ENCODE measurements at places on chromosomes 7 and 10.

GRCh38 chr10:42951486-42952251 lies 125.2 kb upstream of the RET start:
- DNase-seq = peak; percentile 93

- no peak for DNase-seq
Measured at GRCh38 chr10:116104210-116104932, 168.6 kb downstream of the GFRA1 start.

- no peak for DNase-seq
Measured at GRCh38 chr7:70063927-70064326, 465.7 kb downstream of the AUTS2 start.

DNA sequence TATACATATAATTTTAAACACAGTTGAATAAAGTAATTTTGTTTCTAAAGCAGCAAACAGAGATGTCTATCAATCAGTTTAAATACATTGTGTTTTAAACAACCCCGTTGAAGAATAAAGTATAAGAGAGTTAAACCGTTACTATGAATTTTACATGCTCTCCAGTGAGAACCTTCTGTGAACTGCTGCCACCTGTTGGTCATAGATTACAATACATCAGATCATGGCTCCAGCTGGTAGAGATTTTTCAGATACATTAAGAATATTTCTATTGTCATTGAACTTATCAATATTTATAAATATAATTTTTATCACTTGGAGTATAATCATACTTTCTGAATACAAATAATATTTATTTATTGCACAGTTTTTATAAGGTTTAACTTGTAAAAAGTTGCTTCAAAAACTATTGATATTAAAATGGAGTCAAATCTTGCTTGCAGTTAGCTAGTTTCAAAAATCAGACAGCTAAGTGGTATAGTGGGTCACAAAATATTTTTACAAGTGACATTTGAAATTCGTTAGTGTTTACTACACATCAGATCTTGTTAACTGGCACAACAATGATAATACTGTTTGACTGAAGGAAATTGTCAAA lies 561.2 kb upstream of the PHF14 start:
- peak; percentile 78 for DNase-seq

DNA sequence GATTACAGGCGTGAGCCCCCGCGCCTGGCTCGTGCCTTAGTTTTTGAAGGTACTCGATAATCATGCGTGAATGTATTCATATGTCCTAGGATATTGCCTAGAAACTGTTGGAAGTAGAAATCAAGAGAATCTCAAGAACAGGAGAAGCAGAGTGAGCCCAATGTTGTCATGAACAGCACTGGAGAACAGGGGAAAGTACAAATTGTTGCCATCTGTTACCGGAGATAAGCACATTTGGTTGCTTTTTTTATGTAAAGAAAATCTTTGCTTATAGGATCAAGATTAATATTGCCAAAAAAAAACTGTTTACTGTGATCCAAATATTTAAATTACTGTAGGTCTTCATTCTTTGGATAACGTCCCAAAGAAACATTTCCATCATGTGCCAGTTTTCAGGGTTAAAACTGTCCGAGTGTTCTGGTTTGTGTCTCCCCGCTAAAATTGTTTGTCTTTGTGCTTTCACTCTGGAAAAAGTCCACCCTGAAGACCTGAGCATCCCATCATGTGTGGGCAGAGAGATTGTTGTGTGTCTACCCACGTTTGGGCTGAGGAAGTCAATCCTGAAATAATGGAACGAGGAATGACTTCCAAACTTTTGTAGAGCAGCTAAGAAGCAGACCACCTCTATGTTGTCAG lies 95.7 kb upstream of the CELF2 start:
- DNase-seq = no peak

- no peak for DNase-seq
Measured at GRCh38 chr10:47047127-47047504, 135.9 kb downstream of the PTPN20 start.

GRCh38 chr10:122229666-122230065 lies 41.4 kb upstream of the BTBD16 start:
- no peak for DNase-seq

- peak; percentile 70 for DNase-seq
Measured at GRCh38 chr10:37957841-37958240, 18.6 kb downstream of the ZNF25 start.

DNA sequence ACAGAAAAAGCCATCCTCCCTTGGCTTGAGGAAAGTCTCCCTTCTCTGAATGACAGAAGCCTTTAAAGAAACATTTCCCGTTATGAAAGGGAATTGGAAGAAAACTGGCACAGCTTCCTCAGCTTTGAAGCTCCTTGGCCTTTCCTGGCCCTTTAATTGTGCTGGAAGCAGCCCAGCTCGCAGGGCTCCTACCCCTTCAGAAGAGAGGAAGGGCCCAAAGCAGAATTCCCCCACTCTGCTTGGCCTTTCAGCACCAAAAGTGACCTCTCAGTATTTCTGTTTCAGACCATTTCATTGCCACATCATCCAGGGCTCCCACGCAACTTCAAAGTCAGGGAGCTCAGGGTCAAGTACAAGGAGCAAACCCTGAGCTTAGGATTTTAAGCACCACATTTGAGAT lies 4.2 kb downstream of the AFAP1L2 start:
- no peak for DNase-seq

GRCh38 chr7:114932991-114933390 lies 11.1 kb downstream of the MDFIC start:
- no peak for DNase-seq

DNA sequence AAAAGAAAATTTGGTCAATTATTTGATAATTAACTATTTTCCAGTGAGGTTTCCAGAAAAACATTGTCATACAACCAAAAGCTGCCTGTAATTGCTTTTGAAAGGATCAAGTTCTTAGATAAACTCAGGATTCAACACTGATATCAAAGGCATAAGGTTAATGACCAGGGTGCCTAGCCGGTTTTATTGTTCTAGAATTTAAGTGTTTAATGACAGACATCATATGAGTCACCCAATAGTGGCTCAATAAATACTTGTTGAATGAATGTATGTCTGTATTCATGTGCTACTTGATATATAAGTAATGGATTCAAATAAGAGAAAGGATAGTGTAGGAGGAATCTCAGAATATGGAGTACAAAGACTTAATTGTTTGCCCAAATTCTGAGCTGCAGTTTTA lies 196.1 kb upstream of the LRGUK start:
- DNase-seq = peak; percentile 34

- no peak for DNase-seq
Measured at GRCh38 chr7:107830420-107830819, 27.4 kb upstream of the SLC26A3 start.

GRCh38 chr10:123146013-123146893 lies 1.7 kb upstream of the HMX2 start:
- peak; percentile 53 for DNase-seq

DNA sequence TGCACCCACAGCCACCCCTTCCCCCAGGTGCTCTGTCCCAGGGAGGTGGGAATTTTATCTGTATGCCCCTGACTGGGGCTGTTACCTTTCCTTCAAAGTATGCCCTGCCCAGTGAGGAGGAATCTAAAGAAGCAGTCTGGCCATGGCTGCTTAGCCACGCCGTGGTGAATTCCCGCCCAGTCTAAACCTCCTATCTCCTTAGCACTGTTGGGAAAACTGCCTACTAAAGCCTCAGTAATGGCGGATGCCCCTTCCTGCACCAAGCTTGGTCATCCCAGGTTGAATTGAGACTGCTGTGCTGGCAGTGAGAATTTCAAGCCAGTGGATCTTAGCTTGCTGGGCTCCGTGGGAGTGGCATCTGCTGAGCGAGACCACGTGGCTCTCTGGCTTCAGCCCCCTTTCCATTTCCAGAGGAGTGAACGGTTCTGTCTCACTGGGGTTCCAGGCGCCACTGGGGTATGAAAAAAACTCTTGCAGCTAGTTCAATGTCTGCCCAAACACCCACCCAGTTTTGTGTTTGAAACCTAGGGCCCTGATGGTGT lies 87.2 kb downstream of the ABCC2 start:
- no peak for DNase-seq

- DNase-seq = peak; percentile 55
Measured at GRCh38 chr10:19168584-19168983, 120.0 kb downstream of the MALRD1 start.

- DNase-seq = no peak
Measured at GRCh38 chr7:2566890-2567678, 8.3 kb downstream of the IQCE start.

GRCh38 chr7:155460926-155461613 lies 3.1 kb downstream of the EN2 start:
- no peak for DNase-seq

GRCh38 chr10:63883861-63884260 lies 362.7 kb downstream of the REEP3 start:
- DNase-seq = no peak

- DNase-seq = no peak
Measured at GRCh38 chr7:38280707-38281106, 7.3 kb upstream of the TARP start.

DNA sequence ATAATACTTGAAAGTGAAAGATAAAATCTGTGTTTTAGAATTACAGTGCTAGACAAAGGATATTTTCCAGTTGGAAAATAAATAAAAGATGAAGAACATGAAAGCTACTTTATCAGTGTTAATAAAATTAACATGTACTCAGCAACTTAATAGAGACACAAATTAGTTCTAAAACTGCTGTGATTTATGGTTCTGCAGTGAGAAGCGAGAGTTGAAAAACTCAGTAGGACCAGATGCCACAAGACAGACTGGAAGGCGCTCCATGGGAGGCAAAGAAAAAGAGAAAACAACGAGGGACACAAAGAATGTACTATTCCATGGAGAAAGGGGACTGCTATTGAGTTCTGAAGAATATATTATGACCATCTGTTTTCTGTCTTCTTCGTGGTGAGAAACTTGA lies 590.4 kb downstream of the PHTF2 start:
- no peak for DNase-seq

DNA sequence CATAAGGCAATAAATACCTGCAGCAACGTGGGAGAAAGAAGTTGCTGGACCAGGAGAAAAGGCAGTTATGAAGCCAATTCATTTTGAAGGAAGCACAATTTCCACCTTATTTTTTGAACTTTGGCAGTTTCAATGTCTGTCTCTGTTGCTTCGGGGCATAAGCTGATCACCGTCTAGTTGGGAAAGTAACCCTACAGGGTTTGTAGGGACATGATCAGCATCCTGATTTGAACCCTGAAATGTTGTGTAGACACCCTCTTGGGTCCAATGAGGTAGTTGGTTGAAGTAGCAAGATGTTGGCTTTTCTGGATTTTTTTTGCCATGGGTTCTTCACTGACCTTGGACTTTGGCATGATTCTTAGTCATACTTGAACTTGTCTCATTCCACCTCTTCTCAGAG lies 13.0 kb downstream of the DUSP5 start:
- DNase-seq = no peak

GRCh38 chr10:101597091-101597900 lies 9.2 kb downstream of the DPCD start:
- no peak for DNase-seq

DNA sequence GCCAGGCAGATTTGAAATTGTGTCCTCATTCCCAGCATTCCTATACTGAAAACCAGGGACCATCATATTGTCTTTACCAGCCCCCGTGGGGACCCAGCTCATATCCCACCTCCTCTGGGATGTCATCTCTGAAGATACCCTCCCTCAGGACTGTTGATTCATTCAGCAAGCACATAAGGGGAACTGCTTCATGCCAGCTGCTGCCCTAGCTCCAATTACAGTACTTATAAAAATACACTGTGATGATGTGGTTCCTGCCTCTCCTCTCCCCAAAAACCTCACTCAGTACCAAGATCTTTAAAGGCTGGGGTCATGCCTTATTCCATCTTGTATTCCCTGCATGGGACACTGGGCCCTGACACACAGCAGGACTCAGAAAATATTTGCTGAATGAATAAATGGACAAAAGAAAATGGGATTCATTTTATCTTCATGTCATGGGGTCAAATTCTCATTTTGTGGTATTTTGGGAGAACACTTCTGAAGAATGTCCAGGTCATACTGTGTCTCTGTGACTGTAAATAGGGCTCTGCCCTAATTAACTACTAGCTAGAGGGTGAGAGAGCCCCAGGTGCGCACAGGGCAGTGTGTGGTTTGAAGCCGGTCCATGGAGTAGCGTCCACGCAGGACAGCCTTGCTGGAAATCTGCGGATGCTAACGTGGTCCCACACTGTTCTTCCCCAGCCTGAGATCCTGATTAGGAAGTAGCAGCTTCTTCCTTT lies 29.0 kb upstream of the DAGLB start:
- DNase-seq = no peak

DNA sequence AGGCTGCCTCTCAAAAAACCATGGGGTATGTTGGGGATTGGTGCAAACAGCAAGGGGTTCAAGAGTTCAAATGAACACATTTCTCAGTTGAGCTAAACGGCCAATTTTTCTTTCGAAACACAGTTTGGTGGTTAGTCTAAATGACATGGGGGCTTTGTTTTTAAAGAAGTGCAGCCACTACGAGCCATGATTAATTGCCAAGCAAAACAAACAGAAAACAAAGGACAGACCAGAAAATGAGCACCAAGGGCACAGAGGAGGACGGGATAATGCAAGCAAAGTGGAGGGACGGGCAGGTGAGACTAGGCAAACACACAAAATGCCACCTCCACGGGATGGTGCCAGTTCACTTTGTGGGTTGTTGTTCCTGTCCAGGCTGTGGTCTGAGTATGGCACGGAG lies 64.5 kb upstream of the PDLIM1 start:
- no peak for DNase-seq

DNA sequence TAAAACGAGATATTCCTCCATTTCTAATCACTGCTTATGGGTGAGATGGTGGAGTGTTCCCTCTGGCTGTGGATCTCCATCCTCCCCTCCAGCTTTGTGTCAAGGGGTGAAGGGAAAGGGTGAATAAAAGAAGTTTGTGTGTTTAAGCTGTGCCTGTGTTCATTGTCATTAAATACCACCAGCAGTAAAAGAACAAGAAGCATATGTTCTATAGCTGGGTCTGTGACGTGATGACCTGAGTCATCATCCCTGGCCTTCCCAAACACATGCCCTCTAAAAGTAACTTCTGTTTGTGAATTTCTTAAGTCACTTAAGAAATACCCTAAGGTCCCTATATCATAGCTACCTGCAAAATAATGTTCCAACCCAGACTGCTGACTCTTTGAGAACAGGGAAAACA lies 104.9 kb downstream of the PPP1R17 start:
- no peak for DNase-seq
